NCI-H2081 (cell line): ENCODE measurements at places on chromosomes 2 and 18.

DNA sequence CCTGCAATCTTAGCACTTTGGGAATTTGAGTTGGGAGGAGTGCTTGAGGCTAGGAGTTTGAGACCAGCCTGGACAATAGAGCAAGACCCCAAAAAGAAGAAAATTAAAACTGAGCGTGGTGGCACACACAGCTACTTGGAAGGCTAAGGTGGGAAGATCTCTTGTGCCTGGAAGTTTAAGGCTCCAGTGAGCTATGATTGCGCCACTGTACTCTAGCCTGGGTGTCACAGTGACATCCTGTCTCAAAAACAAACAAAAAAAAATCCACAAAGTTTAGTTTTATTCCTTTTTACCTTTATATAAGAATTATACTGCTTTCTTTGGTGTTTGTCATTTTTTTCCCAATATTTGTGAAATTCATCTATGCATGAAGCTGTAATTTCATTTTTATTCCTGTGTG lies 20.3 kb downstream of the SLC39A10 start:
- DNase-seq: no peak

DNA sequence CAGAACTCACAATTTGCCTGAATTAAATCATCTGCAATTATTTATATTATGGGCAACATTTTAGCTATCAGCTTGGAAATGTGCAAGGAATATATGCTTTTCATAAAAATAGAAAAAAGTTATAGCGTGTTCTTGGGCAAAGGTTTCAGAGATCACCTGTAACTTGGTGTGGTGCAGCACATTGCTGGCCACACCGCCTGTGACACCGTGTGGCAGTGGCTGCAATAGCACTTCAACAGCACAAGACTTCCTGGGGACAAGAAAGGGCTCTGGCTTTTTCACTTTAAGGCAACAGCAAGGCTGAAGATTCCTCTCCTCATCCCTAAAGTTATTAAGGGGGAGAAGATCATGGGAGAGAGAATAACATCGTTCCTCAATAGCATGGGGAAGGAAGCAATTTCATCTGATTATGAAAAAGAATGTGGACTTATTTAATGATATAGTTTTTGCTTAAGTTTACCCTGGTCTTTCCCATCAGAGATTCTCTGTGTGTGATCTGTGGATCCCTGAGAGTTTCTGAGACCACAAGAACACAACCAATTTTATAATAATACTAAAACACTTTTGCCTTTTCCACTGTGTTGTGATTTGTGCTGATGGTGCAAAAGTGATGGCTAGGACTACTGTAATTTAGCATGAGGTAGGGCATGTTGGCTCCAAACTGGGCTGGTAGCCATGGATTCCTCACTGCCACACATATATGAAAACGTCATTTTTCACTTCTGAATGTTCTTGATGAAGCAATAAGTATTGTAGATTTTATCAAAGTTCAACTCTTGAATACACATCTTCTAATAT lies 15.0 kb upstream of the SERPINB3 start:
- DNase-seq: peak; percentile 27

DNA sequence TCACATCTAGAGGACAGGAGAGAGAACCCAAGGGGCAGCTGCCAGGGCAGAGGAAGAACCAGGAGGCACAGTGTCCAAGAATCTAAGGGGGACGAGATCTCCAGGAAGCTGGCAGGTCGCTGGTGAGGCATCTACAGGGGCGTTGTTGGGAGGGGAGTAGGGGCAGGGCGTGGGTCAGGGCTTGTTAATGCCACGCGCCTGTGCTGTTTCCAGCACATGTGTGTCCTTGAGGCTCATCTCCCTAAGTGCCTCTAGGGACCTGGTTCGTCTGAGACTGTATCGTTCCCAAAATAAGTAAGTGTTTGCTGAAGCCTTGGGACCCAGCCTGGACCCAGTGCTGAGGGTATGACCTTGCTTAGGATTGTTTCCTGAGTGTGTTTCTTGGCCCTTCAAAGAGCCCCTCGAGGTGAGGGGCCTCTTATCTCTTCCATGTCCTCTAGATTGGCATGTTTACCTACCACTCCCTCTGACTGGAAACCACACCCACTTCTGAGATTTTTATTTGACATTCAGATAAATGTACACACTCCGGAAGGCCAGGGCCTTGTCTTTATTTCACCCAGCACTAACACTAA lies 22.2 kb downstream of the HK2 start:
- no peak for DNase-seq

DNA sequence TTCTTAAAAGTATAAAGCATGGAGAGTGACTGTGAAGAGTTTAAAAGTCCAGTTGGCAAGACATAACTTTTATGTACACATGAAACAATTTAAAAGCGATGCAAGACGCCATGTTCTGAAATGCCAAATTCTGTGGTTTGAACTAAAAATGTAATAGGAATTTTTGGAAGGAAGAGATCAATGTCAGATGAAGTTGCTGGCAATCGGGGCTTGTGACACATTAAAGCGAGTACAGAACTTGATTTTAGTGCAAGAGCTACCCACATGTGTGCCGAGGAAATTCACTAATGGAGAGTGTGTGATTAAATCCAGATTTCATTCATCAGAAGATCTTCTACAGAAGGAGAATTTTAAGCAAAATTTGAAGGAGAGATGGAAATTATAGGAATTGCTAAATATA lies 220.2 kb upstream of the CCDC68 start:
- no peak for DNase-seq

- DNase-seq: no peak
Observed at GRCh38 chr18:76370686-76371085, 124.4 kb downstream of the ZNF516 start.

DNA sequence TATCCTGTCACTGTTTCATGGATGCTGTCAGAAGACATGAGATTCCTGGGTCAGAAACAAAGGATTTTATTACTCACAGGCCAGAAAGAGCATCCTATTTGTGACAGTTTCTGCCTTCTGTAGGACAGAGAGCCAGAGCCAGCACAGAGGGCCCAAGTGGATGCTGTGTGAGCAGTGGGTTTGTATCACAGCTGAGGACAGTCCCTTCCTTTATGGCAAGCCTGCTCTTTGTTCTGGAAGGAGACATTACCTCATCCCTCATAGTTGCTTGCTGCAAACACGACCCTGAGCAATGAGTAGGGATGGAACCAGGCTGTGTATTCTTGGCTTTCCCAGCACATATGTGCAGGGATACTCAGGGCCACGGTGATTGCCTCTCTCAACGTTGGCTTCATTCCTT lies 41.6 kb downstream of the ARHGEF4 start:
- DNase-seq: no peak

DNA sequence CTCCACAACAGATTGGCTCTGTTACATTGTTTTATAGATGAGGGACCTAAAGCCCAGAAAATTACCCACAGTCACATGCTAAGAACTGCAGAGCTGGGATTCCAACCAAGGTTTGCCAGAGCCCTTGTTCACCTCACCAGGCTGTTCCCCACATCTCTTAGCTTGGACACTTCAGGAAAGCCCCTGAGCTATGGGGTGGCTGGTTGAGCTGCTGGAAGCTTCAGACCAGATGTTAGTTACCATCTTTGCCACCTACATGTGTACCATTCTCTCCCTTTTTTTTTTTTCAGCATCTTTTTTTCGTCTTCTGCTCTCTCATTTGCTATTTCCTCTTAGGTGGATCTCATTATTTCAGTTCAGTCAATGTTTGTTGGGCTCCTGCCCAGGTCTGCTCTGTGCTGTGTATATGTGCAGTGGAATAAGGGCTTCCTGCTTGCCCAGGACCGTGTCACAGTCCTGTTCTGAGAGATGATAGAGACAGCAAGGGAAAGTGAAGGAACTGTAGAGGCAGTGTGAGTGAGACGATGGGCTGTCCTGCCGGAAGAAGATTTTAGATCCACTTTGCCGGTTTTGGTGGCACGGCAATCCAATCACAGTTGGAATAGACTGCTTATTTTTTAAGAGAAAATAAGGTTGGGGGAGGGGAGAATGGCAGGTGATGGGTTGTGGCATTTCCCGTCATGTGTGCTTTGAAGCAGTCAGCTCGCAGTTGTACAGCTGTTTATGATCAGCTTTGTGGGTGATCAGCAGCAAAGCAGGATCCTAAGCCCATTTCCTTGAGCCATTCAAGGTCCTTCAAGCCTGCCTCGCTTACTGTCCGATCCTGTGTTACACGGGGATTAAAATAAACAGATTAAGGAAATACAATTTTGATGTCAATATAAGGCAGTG lies 152.6 kb downstream of the RTN4 start:
- no peak for DNase-seq

DNA sequence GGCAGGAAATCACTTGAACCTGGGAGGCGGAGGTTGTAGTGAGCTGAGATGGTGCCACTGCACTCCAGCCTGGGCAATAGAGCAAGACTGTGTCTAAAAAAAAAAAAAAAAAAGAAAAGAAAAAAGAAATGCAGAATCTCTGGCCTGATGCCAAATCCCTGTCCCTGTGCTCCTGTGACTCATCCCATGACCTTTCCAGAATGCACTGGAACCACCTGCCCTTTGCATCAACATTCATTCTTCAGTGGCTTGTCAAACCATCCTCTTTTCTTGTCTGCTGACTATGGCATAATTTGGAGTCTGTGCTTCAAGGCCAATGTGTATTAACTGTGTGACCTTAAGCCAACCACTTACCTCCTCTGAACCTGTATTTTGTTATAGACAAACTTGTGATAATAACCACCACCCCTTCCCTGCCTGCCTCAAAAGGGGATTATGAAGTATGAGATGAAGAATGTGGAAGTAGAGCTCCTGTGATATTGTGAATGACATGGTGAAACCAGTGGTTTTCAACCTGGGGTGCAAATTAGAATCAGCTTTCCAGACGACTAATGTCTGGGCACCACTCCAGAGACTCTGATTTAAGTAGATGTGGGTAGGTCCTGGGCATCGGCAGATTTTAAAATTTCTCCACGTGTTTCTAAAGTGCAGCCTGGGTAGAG lies 189.3 kb downstream of the CLIP4 start:
- no peak for DNase-seq

DNA sequence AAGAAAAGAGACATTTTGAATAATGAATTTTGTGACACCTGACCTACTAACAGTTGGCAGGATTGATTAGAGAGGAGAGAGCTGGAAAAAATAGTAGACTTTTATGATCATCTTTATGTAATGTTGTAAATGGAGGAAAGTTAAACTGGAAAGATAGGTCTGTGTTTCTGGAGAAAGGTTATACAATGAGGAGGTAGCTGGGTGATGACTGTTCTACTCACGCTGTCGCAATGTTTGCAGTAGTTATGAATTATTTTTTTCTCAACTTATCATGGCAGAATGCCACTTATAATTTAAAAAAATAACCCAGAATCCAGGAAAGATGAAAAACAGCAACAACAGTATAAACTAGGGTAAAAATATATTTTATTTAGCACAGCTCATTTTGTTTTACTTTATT lies 364.9 kb downstream of the SPAG16 start:
- DNase-seq: no peak

DNA sequence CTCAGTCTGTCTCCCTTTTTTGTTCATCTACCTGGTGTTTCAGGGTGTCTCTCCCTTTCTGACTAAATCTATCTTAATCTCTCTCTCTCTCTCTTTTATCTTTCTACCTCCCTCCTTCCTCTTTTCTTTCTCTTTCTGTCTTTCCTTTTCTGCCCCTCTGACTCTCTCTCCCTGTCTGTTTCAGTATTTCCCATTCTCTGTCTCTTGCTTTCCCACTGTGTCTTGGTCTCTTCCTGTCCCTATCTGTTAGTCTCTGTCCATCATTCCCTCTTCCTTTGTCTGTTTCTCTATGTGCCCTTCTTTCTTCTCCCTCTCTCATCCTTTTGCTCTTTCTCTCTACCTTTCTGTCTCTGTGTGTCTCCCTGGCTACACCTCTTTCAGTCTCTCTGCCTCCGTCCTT lies 56.7 kb downstream of the R3HDM1 start:
- no peak for DNase-seq

DNA sequence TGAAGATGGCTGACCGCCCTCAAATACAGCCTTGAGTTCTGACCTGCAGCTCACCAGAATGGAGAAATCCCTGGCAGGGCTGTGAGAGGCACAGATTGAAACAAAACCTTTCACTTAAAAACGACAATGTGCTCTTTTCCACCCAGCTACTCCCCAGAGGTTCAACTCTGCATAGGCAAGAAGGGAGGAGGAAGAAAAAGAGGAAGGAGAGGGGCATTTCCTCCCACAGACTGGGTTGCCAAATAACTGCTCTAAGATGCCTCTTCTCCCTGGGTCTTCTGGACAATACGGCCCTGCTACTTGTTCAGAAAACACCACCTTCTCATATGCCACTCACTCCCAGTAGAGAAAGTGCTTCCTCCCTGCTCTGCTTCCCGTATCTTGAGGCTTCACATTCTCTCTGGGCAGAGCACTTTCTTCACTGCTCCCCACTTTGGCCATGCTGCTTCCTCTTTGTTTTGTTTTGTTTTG lies 136.4 kb upstream of the SLC1A4 start:
- no peak for DNase-seq

- DNase-seq: no peak
Observed at GRCh38 chr2:3354986-3355385, 22.6 kb downstream of the EIPR1 start.

DNA sequence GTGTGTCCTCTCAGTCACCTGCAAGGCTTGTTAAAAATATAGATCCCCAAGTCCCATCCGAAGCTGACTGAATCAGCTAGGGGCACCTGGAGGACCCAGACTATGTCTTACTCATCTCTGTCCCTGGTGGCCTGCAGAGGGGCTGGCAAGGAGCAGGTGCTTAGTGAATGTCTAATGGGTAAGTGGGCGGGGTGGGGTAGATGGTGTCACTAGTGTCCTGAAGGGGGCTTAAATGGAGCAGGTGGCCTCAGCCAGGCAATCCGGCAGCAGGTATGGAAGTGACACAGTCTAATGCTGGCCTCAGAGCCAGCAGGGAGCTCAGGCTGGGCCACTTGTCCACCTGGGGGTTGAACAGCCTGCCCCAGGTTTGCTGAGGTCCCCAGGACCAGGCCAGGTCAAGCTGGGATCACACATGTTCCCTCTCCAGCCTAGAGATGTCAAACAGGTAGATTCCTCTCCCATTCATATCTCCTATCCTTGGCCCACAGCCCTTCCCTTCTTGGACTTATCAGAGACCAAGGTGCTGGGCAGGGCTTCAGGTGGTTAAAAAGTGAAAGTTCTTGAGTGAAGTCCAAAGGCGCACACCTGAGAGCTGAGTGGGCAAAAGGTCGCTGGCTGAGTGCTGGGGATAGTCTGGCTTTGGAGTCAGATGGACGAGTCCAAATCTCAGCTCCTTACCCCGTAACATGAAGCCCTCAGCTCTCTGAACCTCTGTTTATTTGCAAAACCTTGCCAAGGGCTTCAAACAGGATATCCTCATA lies 1.7 kb downstream of the STEAP3 start:
- DNase-seq: peak; percentile 13

DNA sequence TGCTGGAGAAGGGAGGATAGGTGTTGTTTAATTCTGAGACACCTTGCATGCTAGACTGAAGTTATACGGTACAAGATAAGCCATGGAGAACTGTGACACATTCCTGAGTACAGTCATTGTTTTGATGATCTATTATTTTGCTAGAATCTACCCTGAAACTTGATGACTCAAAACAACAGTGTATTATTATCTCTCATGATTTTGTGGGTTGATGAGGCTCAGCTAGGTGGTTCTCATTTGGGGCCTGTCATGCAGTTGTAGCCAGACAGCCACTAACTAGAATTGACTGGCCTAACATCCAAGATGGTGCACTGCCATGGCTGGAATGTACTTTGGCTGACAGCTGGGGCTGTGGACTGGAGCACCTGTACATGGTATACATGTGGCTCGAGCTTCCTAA lies 5.4 kb upstream of the IL1R1 start:
- no peak for DNase-seq

GRCh38 chr2:207766041-207766551 lies 3.6 kb downstream of the FZD5 start:
- no peak for DNase-seq
